ENCODE measurements at places on chromosomes 1 and 21.

- DNase-seq, result no peak
Observed at GRCh38 chr21:44078411-44078981, 28.7 kb upstream of the PWP2 start.

GRCh38 chr1:41419584-41420295, 58.5 kb downstream of the FOXO6 start:
- DNase-seq, result no peak

DNA sequence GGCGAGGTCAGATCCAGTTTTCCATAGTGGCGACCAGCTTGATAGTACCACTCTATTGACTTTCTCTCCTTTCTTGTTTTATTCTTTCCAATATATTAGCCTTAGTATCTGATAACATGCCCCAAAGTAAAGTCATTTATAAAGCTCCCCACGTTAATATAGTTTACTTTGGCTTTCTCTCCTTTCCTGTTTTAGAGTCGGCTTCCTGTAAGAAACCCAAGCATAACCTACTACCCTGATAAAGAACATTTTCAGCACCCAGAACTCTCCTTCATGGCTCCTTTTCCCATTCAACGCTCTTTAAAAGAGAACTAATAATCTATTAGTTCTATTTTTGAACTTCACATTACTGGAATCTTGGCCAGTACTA, 23.7 kb downstream of the CD1D start:
- no peak for DNase-seq

- no peak for DNase-seq
Observed at GRCh38 chr1:1092894-1093609, 18.9 kb upstream of the RNF223 start.

DNA sequence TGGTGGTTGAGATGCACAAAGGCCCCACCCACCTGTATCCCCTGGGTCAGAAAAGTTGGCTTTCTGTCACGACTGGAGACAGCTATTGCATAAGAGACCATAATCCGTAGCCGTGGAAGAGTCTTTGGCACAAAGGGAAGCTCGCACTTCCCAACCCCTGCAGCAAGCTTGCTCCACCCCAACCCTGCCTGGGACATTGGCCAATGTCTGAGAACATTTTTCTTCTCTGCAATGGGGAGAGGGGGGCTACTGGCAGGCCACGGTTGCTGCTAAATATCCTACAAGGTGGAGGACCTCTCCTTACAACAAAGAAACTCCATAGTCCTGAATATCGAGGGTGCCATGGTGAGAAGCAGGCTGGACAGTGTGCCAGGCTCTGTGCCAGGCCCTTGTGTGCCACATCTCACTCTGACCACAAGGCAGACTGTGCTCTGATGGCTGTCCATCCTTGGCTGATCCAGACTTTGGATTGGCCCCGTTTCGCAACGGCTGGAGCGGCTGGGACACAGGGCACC, 104.1 kb downstream of the CSMD2 start:
- no peak for DNase-seq

- peak; percentile 52 for DNase-seq
Observed at GRCh38 chr1:42145389-42145716, 7.9 kb upstream of the GUCA2B start.

DNA sequence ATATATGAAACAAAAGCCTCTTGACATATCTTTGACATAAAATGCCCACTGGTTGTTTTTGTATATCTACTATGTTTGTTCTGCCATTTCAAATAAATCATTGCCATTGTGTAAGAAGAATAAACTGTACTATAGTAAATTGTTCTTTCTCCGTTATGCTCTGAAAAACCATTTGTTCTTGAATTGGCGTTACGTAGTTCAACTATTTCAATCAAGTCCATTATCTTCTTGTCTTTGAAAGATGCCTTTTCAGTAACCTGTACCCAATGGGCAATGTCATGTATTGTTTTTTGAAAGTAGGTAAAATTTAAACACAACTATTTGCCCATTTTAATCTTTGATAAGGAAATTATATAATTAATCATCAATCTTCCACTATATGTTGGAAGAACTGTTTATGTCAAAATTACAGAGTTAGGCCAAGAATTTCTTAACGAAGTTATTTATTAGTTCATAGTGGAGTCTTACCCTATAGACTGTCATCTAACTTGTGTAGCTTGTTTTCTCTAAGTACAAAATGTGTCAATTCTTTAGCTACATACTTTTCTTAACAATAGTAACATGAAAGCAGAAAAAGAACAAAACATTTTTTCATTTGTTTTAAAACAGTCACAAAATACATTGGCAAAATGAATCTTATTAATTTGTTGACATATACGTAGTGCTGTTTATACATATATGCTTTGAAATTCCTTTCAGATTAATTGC, 294.8 kb downstream of the PTPRC start:
- no peak for DNase-seq

DNA sequence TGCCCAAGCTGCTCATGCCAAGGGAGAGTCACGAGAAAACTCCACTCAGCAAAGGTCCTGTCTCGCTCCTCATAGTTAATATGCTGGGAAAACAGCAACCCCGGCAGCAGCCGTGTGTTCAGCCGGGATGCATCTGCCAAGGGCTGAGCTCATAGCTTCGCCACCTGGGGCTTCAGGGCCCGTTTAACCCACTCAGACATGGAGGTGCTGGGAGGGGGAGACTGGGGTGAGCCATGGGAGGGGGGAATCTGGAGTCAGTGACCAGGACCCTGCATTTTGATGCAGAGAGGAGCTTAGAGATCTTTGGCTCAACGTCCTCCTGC, 283.4 kb downstream of the PTPRU start:
- no peak for DNase-seq

GRCh38 chr1:54300401-54300800, 100.4 kb downstream of the MRPL37 start:
- DNase-seq, result no peak
